Progenitor cell of endocrine pancreas (in vitro differentiated cells): ENCODE measurements at places on chromosomes 7 and 10. TPM values are rescaled to one million over a fixed set of nuclear protein-coding genes. Genes with fewer than 3 reads are reported as not detected.

GIMAP8 gene
- not detected in 2 replicates for total RNA-seq

DNA sequence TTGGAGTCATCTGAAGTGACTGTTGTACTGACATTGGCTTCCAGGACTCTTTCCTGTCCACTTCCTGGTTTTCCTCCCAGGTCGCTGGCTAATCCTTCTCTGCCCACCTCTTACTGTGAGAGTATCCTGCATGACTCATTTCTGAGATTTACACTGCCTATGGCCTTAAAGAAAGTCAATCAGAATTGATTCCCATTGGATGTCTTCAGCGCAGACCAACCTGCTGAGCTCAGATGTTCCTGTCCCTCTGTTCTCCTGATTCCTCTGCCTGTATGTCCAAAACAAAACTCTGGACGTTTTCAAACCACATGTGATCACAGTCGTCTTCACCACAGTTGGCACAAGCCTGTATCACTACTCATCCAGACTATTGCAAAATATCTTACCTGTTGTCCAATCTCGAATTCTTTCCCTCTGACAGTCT is 262.1 kb downstream of the CREB5 start:
- no peak for DNase-seq
- H3K4me1 ChIP-seq = peaks cover 7% of the 10 kb centered on the region
- H3K27ac ChIP-seq = no peak overlapping the region
- H3K4me3 ChIP-seq = no peak overlapping the region
- H3K27me3 ChIP-seq = peaks cover 6% of the 10 kb centered on the region

GRCh38 chr10:92829786-92830377 is 18.4 kb upstream of the EXOC6 start:
- H3K36me3 ChIP-seq = no peaks in the 10 kb centered on the region
- H3K27ac ChIP-seq = no peak overlapping the region
- no peak for DNase-seq
- H3K4me3 ChIP-seq = no peak overlapping the region
- peaks cover 26% of the 10 kb centered on the region for H3K27me3 ChIP-seq

DNA sequence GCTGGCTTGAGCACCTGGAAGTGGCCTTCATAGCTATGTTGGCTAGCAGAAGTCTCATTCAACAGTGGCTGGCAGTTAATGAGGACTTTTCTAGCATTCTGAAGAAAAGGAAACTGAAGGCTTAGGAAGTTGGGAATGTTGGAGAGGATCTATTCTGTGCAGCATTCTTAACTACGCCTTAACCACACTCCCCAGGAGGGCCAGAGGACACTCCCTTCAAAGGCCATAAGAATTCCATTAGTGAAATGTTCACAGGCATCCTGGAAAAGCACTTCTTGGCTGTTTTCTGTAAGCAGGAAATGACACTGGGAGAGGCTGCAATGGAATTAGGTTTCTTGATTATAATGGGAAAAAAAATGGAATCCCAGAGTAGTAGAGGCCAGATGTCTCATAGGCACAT is 188.9 kb downstream of the ARHGAP12 start:
- H3K27me3 ChIP-seq = no peaks in the 10 kb centered on the region
- H3K27ac ChIP-seq = no peak overlapping the region
- no peak for DNase-seq
- H3K4me1 ChIP-seq = no peaks in the 10 kb centered on the region

- H3K4me1 ChIP-seq = peaks cover 37% of the 10 kb centered on the region
- H3K27me3 ChIP-seq = no peaks in the 10 kb centered on the region
- H3K36me3 ChIP-seq = peaks cover 31% of the 10 kb centered on the region
- DNase-seq = no peak
- H3K27ac ChIP-seq = no peak overlapping the region
These were observed 98.1 kb downstream of the LRRC4 start for GRCh38 chr7:127933146-127933545.

DNA sequence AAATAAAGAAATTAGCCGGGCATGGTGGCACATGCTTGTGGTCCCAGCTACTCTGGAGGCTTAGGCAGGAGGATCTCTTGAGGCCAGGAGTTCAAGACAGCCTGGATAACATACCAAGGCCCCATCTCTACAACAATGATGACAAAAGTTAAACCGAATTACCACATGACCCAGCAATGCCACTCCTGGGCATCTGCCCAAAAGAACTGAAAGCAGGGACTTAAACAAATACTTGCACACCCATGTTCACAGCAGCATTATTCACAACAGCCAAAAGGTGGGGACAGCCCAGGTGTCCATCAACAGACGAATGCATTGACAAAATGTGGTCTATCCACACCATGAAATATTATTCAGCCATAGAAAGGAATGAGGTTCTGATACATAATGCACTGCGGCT is 83.9 kb downstream of the HIP1 start:
- H3K4me3 ChIP-seq = no peak overlapping the region
- H3K36me3 ChIP-seq = no peaks in the 10 kb centered on the region
- H3K4me1 ChIP-seq = peaks cover 2% of the 10 kb centered on the region

GRCh38 chr7:2109936-2110609 is 122.7 kb downstream of the MAD1L1 start:
- no peaks in the 10 kb centered on the region for H3K27me3 ChIP-seq
- H3K4me1 ChIP-seq = peaks cover 31% of the 10 kb centered on the region
- peaks cover 27% of the 10 kb centered on the region for H3K36me3 ChIP-seq

DNA sequence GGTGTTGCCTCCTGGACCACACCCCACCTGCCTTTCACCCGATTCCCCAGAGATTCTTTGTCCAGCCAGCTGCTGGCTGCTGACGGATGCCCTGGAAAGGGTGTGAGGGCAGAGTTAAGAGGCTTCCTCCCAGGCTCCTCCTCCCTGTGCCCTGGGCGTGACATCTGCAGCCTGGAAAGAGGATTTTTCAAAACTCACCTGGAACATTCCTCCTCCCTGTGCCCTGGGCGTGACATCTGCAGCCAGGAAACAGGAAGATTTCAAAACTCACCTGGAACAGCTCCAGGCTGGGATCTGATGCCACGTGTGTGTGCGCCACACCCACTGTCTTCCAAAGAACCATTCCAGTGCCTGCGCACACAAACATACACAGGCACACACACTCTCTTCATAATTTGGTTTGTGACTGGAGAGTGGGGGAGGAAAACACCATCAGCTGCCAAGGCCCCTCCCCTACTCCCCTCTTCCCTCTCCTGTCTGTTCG is 5.2 kb downstream of the MARVELD1 start:
- DNase-seq = no peak
- peaks cover 2% of the 10 kb centered on the region for H3K36me3 ChIP-seq
- no peak overlapping the region for H3K4me3 ChIP-seq
- peaks cover 8% of the 10 kb centered on the region for H3K4me1 ChIP-seq
- H3K27me3 ChIP-seq = peaks cover 21% of the 10 kb centered on the region
- no peak overlapping the region for H3K27ac ChIP-seq

DNA sequence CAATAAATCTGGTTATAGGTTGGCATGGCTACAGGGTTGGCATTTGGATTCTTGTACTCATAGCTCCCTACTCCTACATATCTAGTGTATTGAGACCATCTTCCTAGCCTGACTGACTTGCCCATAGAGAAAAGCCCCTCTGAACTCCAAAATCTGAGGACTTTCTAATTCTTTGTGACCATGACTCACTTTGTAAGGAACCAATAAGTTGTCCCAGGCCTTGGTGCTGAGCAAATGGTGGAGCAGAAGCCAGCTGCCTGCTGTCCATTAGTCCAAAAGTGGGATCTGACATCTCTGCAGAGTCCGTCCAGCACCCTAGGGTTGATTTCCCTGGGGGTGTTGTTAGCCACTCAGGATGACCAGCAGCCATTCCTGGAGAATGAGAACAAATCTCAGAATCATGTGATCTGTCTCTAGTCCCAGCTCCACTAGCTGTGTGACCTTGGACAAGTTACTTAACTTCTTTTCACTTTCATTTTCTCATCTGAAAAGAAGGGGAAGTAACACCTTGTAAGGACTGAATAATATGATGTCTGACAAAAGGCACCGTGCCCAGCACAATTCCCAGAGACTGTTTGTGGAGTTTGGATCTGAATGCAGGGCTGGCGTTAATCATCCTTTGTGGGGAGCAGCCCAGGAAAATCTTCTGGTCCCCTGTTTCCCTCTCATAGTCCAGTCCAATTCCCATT is 44.1 kb downstream of the MTURN start:
- H3K4me3 ChIP-seq = no peak overlapping the region
- H3K27ac ChIP-seq = no peak overlapping the region
- no peaks in the 10 kb centered on the region for H3K27me3 ChIP-seq
- H3K36me3 ChIP-seq = no peaks in the 10 kb centered on the region
- no peak for DNase-seq

DNA sequence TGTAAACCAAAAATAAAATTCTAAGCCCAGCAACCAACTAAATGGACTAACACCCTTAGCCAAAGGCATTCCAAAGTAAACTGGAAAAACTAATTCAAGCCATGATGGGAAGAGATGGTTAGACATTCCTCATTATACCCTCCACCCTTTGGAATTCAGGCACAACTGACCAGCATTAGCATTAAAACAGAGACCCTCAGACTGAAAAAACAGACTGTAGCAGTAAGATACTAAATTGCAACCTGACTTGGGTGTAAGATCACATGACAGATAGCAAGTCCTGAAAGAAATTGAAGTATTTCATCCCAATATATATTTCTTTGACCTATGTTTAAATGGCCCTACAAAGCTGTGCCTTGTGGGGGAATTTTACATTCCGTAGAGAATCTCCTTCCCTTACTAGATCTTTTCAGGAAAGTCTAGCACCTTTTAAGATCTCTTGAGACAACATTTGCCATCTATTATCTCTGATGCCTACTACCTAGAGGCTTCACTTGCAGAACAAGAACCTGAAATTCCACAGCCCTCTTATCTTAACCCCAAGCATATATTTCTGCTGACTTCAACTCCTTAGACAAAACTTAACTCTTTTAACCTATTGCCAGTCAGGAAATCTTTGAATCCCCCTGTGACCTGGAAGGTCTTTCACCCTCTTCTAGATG is 750.2 kb upstream of the IGFBP3 start:
- H3K36me3 ChIP-seq = no peaks in the 10 kb centered on the region
- H3K4me3 ChIP-seq = no peak overlapping the region
- H3K4me1 ChIP-seq = peaks cover 2% of the 10 kb centered on the region
- DNase-seq = no peak
- no peak overlapping the region for H3K27ac ChIP-seq

OLAH gene
- total RNA-seq = not detected in 2 replicates

- H3K27ac ChIP-seq = no peak overlapping the region
- DNase-seq = no peak
- peaks cover 2% of the 10 kb centered on the region for H3K4me1 ChIP-seq
- no peak overlapping the region for H3K4me3 ChIP-seq
These were observed 26.8 kb upstream of the EGR2 start for GRCh38 chr10:62842983-62843382.

DNA sequence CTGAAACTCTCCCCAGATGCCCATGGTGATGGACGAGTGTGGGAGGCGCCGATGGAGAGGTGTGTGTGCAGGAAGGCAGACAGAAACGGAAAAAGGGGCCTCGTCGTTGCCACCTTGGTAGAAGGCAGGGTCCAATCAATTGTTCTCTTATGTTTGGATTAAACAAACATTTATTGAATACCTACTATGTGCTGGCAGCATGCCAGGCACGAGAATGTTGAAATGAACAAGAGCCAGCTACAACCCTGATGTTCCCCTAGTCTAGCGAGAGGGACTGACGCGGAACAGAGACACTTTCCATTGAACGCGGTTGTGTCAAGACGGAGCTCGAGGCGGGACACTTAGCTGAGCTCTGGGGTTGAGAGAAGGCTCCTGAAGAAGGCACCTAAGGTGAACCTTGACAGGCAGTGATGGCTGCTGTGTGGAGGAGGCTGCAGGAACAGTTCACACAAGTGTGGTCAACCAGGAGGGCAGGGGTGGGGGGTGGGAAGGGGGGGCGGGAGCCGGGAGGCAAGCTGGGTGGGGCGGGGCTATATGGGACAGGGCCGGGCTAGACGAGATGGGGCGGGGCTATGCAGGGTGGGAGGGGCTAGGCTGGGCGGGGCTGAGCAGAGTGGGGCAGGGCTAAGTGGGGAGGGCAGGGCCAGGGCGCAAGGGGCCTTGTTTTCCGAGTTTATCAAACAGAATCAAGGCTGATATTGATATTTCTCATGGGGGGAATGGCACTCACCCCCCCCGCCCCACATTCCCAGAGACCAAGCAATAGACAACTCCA is 181.0 kb downstream of the GATA3 start:
- H3K4me3 ChIP-seq = no peak overlapping the region
- H3K4me1 ChIP-seq = no peaks in the 10 kb centered on the region
- no peak for DNase-seq
- H3K36me3 ChIP-seq = no peaks in the 10 kb centered on the region
- peaks cover 68% of the 10 kb centered on the region for H3K27me3 ChIP-seq
- no peak overlapping the region for H3K27ac ChIP-seq

DNA sequence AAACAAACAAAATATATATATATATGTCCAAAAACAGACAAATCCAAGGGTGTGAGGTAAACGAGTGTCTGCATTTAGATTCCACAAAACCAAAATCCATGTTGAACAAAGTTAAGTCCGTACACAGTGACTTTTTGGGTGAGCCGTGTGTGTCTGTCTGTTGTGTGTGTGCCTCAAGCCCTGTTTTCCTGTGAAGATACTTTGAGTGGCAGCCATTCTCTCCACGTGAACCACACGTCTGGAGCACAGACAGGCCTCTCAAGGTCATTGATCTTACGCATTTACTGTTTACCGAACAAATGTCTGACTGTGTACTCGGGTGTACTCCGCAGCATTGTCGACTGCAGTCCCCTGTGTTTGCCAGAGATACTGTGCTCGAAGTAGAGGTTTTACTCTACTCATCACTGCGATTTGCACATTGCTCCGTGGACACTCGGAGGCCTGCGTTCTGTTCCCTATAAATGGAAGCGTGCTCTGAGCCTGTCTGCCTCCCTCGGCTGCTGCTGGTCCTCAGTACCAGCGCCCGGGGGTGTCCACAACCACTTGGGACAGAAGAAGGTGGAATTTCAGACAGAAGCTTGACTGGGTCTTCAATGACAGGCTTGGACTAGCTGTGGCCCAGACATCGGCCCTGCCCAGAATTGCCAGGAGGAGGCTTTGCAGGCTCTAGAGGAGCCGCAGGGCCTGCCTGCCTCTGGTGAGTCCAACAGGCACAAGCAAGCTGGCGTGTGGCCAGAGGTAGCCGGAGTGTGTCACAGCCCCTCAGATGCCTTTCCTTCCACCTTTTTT is 22.1 kb downstream of the CYP17A1 start:
- DNase-seq = no peak
- no peaks in the 10 kb centered on the region for H3K27me3 ChIP-seq
- H3K4me1 ChIP-seq = peaks cover 25% of the 10 kb centered on the region
- H3K4me3 ChIP-seq = peak overlapping the region; percentile 3
- peak overlapping the region; percentile 77 for H3K27ac ChIP-seq

SNX10 gene
- 9.2 and 10.0 TPM in 2 replicates for total RNA-seq

PWWP2B gene
- 23.2 and 24.3 TPM in 2 replicates for total RNA-seq

DNA sequence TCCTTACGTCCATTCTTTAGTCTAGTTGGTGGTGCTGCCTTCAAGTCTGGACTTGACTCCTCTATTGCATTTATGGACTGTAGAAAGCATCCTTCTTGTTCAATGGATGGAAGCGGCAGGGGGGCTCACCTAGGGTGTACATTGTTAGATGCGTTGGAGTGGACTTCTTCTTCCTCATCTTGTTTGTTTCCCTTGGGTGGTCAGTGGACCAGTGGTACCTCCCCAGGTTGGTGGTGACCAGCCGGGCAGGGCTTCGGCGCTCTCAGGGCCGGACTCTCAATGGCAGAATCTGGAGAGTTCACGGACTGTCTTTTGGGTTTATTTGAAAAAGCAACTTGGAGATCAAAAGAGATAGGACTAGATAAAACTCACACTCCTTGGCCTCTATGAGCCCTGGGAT is 6.2 kb upstream of the BTBD16 start:
- no peak overlapping the region for H3K4me3 ChIP-seq
- H3K27ac ChIP-seq = no peak overlapping the region
- H3K4me1 ChIP-seq = peaks cover 19% of the 10 kb centered on the region
- no peaks in the 10 kb centered on the region for H3K27me3 ChIP-seq

- no peak for DNase-seq
- no peak overlapping the region for H3K27ac ChIP-seq
These were observed 37.9 kb upstream of the ADD3 start for GRCh38 chr10:109969760-109970346.
